RWPE2 (cell line): ENCODE measurements at places on chromosomes 5 and 9.

DNA sequence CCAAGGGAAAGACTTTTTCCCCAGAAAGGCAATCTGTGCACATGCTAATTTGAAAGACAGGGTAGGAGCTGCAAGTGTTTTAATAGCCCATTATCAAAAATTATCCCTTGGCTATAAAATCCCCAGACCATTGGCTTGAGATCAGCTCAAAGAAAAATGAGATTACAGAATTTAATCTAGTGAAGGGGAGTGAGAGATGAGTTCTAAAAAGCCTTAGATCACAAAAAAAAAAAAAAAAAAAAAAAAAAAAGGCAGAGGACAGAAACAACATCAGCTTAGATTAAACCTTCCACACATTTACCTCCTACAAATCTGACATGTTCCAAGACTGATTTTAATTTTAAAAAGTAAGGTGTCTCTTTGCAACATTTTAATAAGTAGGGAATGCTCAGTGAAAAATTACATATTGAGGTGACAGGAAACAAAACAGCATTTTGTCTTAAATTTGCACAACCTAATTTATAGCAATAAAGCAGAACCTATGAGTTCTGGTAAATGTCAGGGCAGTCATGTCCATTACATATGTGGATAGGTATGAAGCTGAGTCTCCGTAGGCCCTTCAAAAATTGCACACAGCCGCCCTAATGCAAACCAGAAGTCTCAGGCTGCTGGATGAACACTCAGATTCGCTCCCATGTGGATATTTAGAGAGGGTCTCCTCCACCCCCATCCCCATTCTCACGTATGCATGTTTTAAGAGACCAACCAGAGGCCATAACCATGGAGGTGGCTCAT is 43.4 kb downstream of the NFIB start:
- no peaks in the 10 kb centered on the region for H3K27me3 ChIP-seq
- H3K4me3 ChIP-seq = no peak overlapping the region
- H3K36me3 ChIP-seq = peaks cover 38% of the 10 kb centered on the region
- DNase-seq = no peak
- peak overlapping the region; percentile 44 for H3K27ac ChIP-seq
- peaks cover 43% of the 10 kb centered on the region for H3K4me1 ChIP-seq

DNA sequence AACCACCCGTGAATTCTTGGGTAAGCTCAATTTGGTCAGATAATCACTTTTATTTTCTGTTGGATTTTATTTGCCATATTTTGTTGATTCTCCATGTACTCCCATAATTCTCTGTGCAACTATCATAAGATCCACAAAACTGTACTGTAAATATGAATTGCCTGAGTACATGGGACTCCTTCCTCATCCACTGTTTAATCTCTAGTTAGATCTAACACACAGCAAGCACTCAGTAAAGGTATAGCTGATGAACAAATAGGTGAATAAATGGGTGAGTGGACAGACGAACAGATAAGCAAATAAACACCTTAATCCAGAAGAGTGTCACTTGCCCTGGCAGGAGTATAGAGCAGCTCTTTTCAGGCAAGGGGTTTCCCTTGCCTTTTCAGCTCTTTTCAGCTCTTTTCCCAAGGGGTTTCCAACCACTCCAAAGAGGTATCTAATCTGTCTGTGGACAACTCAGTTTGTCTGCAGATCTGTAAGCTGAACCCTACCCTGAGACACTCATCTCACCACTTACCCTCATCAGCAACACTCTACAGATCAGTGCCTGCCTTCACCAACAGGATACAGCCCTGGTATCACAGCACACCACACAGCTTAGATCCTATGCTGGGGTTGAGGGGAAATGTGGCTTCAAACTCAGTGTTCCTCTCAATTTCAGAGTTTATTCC is 51.2 kb downstream of the SIL1 start:
- H3K4me3 ChIP-seq = no peak overlapping the region
- DNase-seq = no peak
- no peaks in the 10 kb centered on the region for H3K27me3 ChIP-seq
- no peak overlapping the region for H3K27ac ChIP-seq
- H3K4me1 ChIP-seq = peaks cover 11% of the 10 kb centered on the region

- H3K4me1 ChIP-seq = peaks cover 8% of the 10 kb centered on the region
- no peak for DNase-seq
- H3K4me3 ChIP-seq = no peak overlapping the region
- peak overlapping the region; percentile 1 for H3K27ac ChIP-seq
- H3K27me3 ChIP-seq = no peaks in the 10 kb centered on the region
These were observed 17.4 kb upstream of the C9orf72 start for GRCh38 chr9:27590651-27591050.

DNA sequence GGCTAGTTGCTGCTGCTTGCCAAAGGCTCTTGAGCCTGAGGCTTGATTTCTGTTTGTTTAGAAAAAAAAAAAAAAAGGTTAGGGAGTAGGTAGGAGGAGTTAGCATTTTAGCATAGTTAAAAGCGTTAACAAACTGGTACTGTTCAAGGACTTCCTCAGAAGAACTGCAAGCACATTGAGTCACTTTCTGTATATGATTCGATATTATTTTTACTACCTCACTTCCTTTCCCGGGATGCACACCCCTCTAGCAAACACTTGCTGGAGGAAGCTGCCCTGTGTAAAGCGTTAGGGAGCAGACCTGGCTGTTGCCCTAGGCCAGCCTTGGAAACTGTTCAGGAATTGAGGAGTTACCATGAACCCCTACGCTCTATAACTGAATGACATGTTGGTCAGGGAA is 15.7 kb upstream of the CEP120 start:
- no peaks in the 10 kb centered on the region for H3K4me1 ChIP-seq
- no peak overlapping the region for H3K27ac ChIP-seq
- no peak overlapping the region for H3K4me3 ChIP-seq
- no peaks in the 10 kb centered on the region for H3K27me3 ChIP-seq
- no peak for DNase-seq

DNA sequence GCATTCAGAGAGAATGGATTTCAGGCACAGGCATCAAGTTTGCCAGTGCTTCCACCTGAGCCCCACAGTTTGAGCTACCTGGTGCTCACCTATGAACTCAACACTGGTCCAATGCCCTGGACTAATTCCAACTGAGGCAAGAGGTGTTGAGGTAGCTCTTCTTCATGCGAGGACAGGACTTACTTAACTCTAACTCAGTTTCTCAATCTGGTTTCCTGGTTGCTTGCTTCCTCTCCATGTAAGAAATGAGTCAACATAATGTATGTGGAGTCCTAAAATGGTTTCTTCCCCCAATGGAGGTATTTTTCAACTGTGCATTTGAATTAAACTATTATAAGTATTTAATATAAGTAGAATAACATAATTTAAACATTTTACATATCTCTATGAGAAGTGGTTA is 523.6 kb upstream of the DAB2 start:
- no peaks in the 10 kb centered on the region for H3K27me3 ChIP-seq
- H3K36me3 ChIP-seq = no peaks in the 10 kb centered on the region
- no peak overlapping the region for H3K4me3 ChIP-seq
- DNase-seq = no peak
- no peak overlapping the region for H3K27ac ChIP-seq
- H3K4me1 ChIP-seq = no peaks in the 10 kb centered on the region

DNA sequence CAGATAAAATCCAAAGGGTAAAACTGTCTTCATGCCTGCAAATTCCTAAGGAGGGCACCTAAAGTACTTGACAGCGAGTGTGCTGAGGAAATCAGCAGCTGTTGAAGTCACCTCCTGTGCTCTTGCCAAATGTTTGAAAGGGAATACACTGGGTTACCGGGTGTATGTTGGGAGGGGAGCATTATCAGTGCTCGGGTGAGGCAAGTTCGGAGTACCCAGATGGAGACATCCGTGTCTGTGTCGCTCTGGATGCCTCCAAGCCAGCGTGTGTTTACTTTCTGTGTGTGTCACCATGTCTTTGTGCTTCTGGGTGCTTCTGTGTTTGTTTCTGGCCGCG is 727 bp upstream of the ADRB2 start:
- peaks cover 22% of the 10 kb centered on the region for H3K36me3 ChIP-seq
- H3K27ac ChIP-seq = peak overlapping the region; percentile 76
- peak overlapping the region; percentile 48 for H3K4me3 ChIP-seq
- DNase-seq = no peak
- H3K27me3 ChIP-seq = no peaks in the 10 kb centered on the region

- H3K27ac ChIP-seq = peak overlapping the region; percentile 47
- H3K4me3 ChIP-seq = no peak overlapping the region
- H3K36me3 ChIP-seq = no peaks in the 10 kb centered on the region
- no peak for DNase-seq
- H3K4me1 ChIP-seq = peaks cover 33% of the 10 kb centered on the region
These were observed 8.3 kb upstream of the TEX48 start for GRCh38 chr9:114690308-114690707.

DNA sequence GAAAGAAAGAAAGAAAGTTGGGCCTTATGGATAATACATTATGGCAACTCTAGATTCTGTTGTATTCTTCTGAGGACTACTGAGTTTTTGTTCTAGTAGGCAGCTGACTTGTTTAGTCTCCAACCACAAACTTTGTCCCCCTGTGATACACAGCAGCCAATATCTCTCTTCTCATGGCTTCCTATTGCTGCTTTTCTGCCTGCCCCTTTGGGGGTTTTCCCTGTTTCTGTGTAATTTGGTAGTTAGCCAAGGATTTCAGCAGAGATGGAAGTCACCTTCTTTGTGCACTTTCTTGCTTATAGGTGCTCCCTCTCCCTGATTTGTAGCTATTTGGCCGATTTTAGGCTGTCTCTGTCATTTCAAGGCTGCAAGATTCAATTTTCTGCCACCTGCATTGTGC is 109.6 kb downstream of the FGF1 start:
- H3K4me1 ChIP-seq = no peaks in the 10 kb centered on the region
- no peak for DNase-seq
- no peak overlapping the region for H3K27ac ChIP-seq

DNA sequence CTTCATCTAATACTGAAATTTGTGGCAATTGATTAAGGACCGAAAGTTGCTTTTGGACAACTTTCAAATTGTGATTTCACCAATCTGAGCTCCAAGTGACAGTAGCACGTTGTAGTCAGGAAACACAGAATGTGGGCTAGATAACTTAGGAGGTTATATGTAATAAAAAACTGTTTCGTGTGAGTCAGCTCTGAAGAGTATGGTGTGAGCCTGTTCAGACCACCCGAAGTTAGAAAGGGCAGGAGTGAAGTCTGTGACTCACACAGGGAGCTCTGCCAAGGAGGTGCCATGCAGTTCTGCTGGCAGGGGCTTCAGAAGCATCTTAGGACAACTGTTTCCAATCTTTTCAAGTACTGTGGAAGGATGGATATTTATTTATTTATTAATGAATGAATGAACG is 16.4 kb upstream of the ZBTB34 start:
- H3K4me3 ChIP-seq = no peak overlapping the region
- peaks cover 6% of the 10 kb centered on the region for H3K4me1 ChIP-seq
- no peaks in the 10 kb centered on the region for H3K36me3 ChIP-seq
- DNase-seq = no peak
- H3K27me3 ChIP-seq = no peaks in the 10 kb centered on the region

DNA sequence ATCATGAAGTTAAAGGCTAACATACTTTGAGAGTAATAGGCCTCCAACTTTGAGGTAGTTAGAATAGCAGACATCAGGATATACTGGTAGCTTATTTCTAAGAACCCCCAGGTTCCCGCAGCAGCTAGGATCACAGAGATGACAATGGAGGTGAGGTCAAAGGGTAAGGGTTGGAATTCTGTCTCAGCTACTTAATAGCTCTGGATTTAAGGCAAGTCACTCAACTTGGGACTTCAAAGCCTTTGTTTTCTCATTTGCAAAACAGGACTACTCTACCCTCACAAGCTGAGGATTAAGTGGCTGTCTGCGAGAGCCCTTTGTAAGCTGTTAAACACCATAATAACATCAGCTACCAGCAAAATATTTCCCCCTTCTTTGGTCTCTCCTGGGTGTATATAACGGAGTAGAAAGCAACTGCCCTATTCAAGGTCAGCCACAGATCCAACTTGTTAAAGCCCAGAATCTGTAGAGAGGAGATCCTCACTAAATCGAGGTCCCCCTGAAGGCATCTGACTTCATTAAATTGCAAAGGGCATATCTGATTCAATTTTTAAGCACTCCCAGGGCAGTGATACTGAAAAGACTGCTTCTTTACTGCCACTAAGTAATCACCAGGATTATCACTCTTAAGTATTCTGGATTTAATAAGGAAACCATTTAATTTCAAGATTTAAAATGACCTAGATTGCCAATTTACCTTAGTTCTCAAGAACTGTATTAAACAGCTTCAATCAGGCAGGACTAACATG is 104.7 kb downstream of the DCP2 start:
- peak overlapping the region; percentile 20 for H3K27ac ChIP-seq
- no peaks in the 10 kb centered on the region for H3K4me1 ChIP-seq
- no peak overlapping the region for H3K4me3 ChIP-seq
- no peaks in the 10 kb centered on the region for H3K27me3 ChIP-seq

DNA sequence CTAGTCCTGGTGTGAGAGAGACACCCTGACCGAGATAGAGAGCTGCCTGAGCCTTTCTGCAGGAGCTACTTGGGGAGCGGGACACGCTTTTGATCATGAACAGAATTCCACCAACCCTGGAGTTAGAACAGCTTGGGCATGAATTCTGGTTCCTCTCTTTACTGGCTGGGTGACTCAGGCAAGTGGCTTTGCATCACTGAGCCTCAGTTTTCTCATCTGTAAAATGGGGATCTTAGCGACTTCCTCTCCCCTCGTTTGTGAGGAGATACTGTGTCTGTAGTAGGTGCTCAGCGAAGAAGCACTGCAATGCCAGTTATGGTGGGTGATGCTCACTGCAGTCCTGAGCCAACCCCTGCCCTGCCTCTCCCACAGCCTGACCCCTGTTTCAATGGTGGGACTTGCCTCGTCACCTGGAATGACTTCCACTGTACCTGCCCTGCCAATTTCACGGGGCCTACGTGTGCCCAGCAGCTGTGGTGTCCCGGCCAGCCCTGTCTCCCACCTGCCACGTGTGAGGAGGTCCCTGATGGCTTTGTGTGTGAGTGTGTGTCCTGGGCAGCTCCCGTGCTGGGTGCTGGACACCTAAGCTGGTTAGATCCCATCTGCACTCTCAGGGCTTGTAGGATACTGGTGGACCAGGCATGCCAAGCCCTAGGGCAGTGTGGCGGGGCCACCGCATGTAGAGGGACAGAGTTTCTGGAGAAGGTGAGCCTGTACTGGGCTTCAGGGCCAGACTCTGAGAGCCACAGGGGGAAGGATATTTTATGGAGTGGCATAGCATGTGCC is 16.0 kb downstream of the CRB2 start:
- DNase-seq = no peak
- no peak overlapping the region for H3K4me3 ChIP-seq
- H3K4me1 ChIP-seq = no peaks in the 10 kb centered on the region

DNA sequence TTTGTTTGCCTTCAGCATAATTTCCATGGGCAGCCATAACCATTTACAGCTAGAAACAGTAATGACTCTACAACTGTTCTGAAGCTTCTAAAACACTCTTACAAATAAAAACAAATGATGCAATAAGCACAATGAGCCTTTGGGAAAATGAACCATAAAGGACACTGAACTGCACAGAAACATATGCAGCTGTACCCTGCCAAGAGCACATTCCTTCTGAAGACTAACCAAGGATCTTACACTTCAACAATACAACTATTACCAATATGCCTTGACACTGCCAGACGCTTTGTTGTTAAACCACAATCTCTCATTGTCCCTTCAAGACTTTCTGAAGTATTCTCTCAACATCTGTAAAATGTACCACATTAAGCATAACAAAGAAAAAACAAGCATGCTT is 104.2 kb upstream of the HMHB1 start:
- H3K36me3 ChIP-seq = no peaks in the 10 kb centered on the region
- H3K27ac ChIP-seq = no peak overlapping the region
- no peak for DNase-seq
- H3K4me1 ChIP-seq = no peaks in the 10 kb centered on the region
